Nucleus accumbens (tissue), 56 donors: ENCODE measurements at places on chromosomes 1 and 21.

GRCh38 chr1:209807509-209807908, 1.6 kb upstream of the IRF6 start:
- no peak for DNase-seq

GRCh38 chr21:45219517-45219916, 68.2 kb downstream of the POFUT2 start:
- DNase-seq, result no peak

- DNase-seq, result no peak
Observed at GRCh38 chr21:42223826-42224575, 5.1 kb downstream of the ABCG1 start.

- no peak for DNase-seq
Observed at GRCh38 chr1:67791686-67792085, 41.6 kb downstream of the GNG12 start.

- DNase-seq, result no peak
Observed at GRCh38 chr1:85495556-85495955, 30.6 kb upstream of the DDAH1 start.
